ENCODE measurements at places on chromosomes 4 and X.

GRCh38 chrX:10173331-10173900 is 16.6 kb downstream of the CLCN4 start:
- DNase-seq: peak; percentile 98

- DNase-seq: no peak
These were observed 961.2 kb downstream of the RPA4 start for GRCh38 chrX:97844943-97845342.

DNA sequence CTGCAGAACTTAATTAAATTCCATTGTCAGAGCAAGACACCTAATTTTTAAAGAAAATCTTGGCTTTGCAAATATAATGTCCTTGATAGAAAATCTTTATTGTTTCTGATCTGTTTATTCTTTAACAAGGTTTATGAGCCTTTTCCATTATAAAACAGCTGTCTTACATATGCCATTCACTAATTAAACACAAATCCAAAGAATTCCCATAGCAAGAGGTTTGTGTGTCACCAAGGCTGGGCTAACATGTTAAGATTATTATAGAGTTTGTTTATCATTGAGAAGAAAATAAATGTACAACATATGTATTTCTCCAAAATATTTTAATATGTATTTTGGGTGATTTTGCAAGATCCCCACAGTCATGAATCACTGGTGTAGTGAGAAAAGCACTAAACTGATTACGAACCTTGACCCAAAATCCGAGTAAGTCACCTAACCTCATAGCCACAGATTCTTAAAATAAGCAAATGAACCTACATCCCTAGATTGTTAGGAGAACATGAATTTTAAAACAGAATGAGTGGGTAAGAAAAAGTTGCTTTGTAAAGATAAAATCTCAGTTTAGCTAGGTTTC is 694.8 kb upstream of the INTU start:
- DNase-seq: no peak

DNA sequence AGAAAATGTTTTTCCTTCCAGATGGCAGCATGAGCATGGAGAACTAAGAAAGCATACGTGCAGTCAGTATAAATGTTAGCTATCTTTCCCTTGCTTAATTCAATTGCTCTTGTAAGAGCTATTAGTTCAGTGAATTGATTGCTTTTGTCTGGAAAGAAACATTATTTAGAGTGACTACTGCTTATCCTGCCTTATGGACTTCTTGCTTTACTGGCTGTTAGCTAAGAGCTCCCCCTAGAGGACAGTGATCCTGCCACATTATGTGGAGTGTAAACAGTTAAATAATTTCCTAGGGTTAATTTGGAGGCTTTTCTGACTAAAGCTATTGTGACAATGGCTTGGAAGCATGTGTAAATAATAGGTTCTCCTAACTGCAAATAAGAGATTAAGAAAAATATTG is 1402.4 kb downstream of the FAM133A start:
- DNase-seq: no peak

DNA sequence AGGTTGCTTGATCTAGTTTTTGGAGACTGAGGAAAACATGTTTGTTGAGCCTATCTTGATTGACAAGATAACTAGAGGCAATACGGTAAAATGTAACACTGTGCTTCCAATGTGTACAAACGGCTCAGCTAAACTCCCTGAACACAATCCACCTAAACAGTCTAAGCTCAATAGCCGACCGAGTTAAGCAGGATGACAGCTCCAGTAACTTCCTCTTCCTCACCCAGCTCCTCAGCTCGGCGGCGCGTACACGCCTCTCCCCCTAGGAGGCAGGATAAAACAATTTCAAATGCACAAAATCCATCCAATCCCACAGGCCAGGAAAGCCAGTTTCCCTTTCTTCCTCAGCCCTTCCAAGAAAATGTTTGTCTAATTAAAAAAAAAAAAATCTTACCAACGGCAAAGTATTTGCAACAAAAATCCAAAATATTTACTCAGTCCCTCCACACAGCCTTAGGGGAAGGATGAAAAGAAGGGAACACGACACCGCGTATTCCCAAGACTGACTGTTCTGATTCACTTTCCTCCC is 1.0 kb downstream of the CNOT6L start:
- DNase-seq: peak; percentile 84

DNA sequence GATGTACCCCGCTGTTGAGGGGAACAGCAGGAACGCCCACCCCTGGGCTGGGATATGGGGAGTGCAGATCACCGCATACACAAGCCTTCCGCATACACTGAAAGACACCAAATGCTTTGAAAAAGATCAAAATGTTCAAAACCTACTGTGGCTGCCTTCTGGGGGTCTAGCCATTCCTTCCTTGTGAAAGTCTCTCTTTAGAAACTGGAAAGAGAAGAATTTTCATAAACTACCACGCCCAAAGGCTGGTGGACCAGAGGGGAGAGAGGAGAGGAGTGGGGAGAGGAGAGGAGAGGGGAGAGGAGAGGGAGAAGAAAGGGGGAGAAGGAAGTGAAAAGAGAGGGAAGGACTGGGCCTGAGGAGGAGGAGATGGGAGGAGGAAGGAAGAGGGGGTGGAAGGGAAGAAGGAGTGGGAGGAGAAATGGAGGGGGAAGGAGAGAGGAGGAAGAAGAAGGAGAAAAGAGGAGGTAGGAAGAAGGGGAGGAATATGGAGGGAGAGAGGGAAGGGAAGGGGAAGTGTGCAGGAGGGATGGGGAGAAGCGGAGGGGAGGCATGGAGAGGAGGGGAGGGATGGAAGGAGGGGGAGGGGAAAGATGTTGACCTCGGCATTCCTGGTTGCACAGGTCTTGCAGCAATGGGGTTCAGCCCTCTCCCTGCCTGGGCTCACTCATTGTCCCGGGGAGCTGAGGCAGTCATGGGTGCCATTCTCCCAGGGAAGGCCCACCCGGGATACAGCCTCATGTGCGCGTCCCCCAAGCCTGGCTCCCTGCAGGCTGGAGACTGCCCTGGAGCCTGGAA is 5.5 kb upstream of the HMX1 start:
- no peak for DNase-seq

DNA sequence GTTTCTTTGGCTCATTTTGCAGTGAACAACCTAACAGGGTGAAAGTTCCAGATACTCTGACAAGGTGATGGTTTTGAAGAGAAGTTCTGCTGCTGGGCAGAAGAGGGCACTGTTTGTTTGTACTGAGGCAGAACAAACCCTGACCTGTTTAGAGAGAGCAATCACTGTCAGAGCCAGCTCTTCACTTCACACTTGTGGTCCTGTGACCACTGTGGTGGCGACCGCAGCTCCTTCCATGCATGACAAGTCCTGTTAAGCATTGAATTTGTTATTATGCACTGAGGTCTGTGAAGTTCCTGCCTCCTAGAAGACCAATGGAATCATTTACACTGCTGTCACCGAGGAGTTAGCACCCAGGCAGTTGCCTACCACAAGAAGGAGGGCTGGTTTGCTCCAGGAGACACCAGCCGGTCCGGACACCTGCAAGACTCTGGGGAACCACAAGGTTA is 86.6 kb downstream of the ZNF330 start:
- peak; percentile 67 for DNase-seq

DNA sequence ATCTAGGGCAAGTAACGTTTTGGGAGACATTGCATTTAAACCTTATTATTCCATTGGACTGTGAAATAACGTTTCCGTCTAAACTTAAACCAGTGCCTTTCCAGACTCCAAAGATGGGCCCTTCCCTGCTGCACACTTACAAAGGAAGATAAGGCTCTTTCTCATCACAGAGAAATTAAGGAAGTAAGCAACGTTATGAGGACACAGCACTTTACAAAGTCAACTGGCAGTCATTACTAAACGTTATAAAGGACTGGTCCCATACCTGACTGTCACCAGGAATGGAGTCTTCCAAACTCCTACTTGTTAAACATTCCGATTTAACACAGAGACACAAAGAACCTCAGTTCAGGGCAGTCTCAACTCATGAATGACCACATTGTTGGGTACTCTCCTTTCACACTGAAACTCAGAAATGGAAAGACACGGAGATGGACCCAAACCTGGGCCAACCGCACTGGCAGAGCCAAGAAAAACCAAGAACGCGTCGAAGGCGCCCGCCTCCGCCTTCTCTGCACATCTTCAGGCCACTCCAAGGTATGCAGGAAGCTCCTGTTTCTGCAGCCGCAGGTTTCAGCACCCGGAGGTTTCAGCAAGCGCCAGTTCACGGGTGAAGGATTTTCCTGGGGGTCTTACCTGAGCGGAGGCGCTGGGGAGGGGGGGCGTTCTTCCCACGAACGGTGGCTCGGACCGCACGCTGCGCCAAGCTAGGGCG is 670 bp downstream of the PAPSS1 start:
- no peak for DNase-seq

DNA sequence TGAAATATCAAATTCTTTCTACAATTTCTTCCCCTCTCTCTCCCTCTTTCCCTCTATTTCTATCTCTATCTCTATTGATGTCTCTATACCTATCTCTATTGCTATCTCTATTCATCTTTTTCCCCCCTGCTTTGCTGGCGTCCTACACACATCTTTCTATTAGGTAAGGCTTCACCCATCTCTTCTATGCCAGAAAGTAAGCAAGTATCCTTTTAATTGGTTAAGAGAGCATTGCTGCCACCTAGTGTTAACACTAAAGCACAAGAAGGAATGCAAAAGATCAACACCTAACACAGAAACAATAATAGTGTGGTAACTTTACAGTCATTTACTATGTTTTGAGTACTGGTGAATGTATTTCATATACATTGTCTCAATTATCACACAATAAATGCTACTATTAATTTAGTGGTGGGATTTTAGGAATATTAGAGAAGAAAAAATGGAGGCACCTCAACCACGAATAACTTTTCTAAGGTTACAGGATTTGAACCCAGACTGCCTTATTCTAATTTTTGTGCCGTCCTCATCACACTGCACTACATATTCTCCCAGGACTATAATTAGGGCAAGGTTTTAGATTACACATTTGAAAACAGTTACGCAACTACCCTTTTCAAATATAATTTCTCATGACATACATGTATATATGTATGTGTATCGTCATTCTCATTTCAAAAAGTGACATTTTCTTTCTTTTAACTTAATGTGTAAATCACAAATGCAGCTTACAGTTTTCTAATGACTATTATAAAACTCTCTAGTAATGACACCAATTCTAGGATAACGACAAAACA is 3.7 kb upstream of the C4orf36 start:
- no peak for DNase-seq

DNA sequence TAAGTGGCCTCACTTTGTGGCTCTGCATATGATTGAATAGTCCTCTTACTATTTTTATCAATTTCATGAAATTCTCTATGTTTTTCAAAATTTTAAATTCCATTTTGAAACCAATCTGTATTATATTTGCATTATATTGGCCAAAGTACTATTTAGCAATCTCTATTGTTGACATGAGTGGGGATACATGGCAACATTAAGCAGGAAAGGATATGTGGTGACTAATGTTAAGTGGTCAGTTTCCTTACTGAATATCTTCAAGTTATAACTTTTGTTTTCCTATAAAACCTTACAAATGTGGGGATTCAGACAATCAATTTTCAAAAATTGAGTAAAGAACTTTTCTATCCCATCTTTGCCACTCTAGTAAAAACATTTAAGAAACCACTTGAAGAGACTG is 10.2 kb downstream of the BBS7 start:
- DNase-seq: no peak

GRCh38 chrX:39443240-39443639 is 642.0 kb downstream of the MID1IP1 start:
- DNase-seq: no peak

DNA sequence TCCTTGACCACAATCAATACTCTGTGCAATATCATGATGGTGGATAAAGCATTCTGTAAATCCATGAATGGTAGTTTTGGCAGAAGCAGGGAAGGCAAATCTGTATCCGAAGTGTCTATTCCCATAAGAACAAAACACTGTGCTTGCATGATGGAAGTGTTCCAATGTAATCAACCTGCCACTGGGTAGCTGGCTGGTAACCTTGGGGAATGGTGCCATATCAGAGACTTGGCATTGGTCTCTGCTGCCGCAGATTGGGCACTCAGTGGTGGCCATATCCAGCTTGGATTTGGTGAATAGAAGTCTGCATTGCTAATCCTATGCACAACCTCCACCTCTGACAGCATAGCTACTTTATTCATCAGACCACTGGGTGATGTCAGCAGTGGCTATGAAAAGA is 114.3 kb upstream of the EMCN start:
- no peak for DNase-seq

DNA sequence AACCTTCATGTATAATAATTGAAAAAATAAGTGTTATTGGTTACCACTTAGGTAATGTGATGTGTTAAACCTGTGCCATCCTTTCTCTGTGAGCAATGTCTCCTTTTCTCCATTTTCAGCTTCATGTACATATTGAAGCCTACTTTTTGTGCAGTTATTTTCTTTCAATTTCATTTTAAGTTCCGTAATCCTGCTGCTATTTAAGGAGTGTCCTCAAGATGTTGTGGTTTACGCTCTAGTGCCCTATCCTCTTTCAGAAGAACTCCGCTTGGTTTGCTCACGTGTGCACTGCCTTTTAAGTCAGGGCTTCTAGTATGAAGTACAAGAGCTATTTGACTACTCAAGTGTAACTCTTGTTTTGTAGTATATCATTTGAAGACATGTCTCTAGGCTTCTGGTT is 2253.2 kb upstream of the TENM3 start:
- no peak for DNase-seq

Measured in ELF-1 (cell line).